Stimulated activated CD4-positive, alpha-beta T cell treated with anti-CD3 and anti-CD28 coated beads, TNF-alpha, amount 100 ng/mL, for 48 hours (primary cell): ENCODE measurements at places on chromosomes 16 and 17.

GRCh38 chr16:87123356-87124001, 193.7 kb downstream of the C16orf95 start:
- DNase-seq, result no peak

DNA sequence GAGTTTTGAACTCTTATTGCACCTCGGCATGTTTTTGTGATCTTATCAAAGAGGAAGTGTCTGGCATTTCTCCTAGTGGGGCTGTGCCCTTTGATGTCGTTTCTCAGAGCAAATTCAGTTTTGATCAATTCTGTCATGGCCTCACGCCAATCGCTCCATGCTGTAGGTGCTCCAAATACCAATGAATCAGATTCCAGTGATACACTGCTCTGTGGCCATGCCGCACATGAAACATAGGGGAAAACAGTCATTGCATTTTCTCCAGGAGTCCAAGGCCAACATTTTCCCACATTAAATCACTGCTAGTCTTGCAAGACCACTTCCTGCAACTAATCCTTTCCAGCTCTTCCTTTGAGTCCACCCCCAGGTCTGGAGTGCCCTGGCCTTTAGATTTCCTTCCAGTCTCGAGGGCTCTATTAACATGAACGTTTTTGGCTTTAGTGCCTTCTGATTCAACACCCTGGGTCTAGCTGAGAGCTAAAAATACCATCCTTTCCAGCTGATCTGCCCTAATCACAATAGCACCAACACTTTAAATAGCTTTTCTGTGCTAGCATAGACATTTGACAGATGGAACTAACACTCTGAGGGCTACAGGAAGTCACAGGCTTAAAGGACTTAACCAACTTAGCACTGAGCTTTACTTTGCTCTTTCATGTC, 18.2 kb upstream of the RASL10B start:
- DNase-seq, result no peak

- DNase-seq, result no peak
Observed at GRCh38 chr17:3954976-3955672, 9.1 kb downstream of the ATP2A3 start.

DNA sequence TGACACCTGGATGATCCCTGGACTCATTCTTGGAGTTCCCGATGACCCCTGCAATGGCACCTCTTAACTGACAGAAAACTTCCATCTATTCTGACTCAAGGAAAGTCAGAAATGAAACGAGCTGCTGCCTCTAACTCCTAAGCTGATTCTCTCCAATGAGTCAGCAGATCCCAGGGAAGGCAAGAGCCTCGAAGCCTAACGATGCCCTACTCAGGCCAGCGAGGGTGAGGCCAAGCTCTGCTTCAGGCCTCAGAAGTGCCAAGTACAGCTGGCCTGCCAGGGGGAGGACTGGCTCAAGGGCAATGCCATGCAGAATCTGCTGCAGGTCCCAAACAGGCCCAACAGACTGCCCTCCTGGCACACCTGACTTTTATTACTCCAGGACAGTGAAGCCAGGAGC, 36.3 kb downstream of the PLXDC1 start:
- DNase-seq, result no peak

DNA sequence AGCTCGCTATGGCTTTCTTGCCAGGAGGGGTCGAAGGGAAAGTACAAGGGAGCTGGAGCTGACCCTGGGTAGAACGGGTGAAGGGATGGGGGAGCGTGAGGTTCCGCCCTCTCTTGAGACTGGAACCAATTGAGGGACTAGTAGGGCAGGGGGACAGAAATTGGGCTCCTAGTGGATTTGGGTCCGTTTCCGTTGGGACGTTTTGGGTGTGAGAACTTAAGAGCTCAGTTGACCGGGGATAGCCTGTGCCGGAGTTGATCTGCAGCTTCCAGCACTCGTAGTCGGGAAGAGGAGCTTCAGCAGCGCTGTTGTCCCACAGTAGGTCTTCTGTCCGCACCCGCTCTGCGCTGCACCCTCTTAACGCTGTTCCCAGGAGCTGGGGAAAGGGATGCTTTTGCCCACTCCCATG, 481 bp downstream of the CNTROB start:
- DNase-seq, result no peak

DNA sequence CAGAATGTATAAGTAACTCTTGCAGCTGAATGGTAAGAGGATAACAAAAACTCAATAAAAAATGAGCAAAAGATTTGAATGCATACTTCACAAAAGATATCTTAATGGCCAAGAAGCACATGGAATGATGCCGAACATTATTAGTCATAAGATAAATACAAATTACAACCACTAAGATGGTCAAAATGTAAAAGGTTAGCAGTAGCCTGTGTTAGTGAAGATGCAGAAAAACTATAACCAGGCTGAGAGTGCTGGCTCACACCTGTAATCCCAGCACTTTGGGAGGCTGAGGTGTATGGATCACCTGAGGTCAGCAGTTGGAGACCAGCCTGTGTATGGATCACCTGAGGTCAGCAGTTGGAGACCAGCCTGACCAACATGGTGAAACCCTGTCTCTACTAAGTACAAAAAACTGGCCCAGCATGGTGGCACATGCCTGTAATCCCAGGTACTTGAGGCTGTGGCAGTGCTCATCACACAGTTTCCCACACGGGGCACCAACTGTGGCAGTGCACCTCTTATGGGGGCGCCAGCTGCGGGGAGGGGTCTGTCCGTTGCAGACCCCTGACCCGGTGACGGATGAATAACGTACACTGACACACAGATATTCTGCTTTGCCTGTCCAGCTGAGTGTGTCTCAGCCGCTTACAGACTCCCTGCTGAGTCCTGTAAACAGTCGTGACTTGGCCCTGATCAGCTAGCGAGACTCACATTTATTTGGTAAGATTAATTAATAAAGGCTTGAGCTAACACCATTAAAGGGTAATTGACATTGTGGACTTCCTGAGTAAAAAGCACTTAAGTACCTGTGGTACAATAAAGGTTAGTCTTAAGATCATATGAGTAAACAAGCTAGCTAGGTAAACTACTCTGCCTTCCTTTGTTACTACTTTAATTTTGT, 45.7 kb upstream of the FAM20A start:
- no peak for DNase-seq

DNA sequence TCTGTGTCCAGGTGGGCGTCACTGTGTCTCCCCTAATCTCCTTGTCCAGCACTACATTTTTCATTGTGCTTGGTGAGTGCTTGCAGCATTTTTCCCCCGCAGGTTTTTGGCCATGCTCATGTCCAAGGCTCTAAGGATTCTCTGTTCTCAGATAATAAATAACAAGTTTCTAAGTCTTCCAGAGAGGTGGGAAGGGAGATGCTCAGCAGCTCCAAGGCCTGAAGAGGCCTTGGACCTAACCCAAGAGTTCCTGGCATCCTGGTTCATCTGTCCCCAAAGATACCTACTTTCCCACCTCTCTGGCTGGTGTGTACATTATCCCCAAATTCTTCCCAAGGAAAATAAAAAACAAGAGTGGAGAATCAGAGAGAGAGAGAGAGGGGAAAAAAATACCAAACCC, 45.3 kb downstream of the MEOX1 start:
- DNase-seq, result no peak

GRCh38 chr16:72926177-72927070, 121.5 kb downstream of the ZFHX3 start:
- no peak for DNase-seq

- no peak for DNase-seq
Observed at GRCh38 chr16:4339909-4340308, 11.2 kb downstream of the PAM16 start.

DNA sequence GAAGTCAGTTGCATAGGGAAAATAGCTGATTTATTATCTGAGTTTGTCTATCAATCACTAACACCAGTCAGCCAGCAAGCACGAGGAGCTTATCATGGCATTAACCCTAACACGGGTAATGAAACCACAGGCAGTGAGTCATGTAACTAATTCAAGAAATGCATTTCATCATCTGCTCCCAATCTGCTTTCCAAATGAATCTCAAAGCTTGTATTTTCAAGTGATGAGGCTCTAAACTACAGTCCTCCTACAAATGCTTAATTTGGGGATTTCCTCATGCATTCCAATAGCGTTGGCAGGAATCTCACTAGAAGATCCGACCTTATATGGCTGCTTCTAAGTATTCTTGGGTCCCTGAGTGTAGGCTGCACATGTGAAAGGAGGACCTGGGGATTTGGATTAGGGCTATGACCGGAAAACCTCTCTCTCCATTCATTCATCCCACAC, 118.4 kb upstream of the HSBP1 start:
- no peak for DNase-seq

DNA sequence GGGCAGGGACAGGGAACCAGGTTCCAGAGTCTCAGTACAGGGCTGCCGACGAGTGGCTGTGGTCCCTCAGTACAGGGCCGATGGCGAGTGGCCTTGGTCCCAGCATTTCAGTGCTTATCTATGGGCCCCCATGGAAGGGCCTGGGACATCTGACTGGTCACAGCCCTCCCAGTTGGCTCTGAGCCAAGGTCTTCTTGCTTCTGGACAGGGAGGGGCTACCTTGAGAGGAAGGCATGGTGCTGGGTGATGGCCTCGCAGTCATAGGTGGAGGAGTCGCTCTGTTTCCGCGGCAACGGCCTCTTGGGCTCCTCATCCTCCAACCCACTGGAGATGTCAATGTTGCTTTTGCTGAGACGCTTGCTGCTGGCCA, 32.5 kb downstream of the PIMREG start:
- DNase-seq, result no peak

DNA sequence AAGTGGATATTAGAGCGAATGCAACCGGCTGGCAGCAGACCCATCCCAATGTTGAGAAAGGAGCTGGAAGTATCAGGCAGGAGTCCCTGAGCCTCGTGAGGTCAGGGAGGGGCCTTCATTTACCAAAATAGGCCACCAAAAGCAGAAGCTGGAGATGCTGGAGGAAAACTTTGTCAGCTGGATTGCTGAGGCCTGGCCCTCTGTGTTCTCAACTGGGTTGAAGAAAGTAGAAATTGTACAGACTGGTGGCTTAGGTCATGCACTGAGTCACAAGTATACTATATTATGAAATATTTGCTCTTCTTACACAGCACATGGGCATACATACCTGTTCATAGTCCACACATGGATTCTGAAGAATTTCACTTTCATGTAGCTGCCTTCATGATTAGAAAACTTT, 23.2 kb upstream of the TEKT3 start:
- no peak for DNase-seq

DNA sequence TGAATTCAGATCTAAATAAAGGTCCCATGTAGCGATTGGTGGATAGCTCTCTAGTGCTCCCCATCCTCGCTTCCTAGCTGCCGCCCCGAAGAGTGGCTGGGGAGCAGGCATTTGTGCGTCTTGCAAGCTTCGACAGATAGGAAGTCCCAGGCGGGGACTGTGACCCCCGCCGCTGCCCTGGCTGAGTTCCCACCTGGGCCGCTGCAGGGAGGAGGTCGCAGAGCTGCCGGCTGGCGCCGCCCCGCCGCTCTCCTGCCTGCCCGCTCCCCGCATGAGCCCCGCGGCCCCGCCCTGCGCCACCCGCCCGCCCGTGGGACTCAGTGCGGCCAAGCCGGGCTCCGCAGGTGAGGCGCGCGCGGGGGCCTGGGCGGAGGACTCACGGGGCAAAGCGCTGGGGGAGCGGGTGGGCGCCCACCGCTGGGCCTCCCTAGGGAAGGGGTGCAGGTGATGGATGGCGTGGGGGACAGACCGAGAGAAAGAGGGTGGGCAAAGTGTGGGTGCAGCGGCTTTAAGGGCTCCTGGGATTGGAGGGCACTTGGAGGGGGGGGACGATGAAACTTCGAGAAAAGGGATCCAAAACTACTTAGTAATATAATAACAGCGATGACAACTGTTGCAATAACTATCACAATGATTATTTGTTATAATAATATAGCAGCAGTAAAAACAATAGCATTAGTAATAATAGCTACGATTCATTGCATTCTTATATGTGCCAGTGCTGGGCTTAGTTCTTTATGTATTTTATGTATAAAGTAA, at the start of gene OTOA:
Gene OTOA (plus strand): TSS at position 80 of the 759 bp plus-strand sequence. CDS start 14,547 bp downstream, outside the sequence.
- peak; percentile 20 for DNase-seq

GRCh38 chr17:15888436-15888835, 56.5 kb upstream of the ADORA2B start:
- DNase-seq, result no peak

- DNase-seq, result peak; percentile 78
Observed at GRCh38 chr17:76515274-76515949, 14.2 kb upstream of the RHBDF2 start.

GRCh38 chr16:56192986-56193945, 2.0 kb downstream of the GNAO1 start:
- no peak for DNase-seq

- DNase-seq, result no peak
Observed at GRCh38 chr16:57670196-57670595, 2.1 kb downstream of the ADGRG3 start.

DNA sequence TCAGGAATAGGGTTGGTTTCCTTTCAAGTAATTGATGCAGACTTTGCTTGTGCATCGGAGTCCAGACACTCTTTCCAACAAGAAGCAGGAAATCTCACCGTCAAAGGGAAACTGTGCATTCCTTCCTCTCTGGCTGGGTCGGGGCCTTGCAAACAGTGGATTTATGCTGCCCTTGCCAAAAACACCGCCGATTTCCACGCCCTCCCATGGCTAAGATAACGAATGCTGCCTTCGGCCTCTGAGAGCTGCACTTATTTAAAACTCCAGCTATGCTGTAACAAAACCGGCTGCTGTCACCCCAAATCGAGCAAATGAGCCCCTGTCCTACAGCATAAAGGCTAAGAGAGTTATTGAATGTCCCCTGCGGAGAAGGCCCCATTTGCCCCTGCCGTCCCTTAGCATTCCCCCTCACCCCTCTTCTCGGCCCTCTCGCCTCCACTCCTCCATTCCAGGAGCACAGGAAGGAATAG, 275.5 kb upstream of the IRX5 start:
- DNase-seq, result no peak
